Right lung (tissue), 10 donors: ENCODE measurements at places on chromosomes 12 and 14.

DNA sequence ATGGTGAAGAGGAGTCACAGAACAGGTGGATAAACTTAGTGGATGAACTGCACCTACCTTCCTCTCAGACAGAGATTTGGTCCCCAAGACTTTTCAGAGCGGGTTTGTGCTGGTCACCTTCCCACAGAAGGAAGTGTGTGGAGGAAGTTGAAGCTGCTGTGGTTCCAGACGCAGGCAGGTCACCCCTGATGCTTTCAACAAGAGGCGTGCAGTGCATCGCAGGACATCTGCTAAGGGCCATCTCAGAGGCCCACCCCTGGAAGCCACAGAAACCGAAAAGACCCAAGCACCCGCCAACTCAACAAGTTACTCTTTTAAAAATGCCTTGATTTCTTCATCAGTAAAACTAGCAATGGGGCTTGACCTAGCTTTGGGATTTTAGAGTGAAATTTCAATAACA, 1.0 kb upstream of the GPX2 start:
- DNase-seq = no peak

DNA sequence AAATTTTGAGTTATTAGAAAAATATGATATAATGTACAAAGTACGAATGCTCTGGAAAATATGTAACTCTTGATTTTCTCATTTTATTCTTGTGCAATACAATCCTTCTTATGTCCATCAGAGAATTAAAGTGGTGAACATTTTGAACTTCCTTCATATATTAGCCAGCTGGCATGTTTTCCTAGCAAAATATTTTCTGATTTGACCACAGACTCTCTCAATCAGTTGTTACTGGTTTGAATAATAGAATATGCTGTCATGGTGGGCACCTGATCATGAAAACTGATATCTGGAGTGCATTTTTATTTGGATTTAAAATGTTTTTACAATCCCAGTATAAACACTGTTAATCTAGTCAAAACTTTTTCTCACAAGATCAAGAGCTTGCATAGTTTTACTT, 24.2 kb downstream of the PARPBP start:
- no peak for DNase-seq

DNA sequence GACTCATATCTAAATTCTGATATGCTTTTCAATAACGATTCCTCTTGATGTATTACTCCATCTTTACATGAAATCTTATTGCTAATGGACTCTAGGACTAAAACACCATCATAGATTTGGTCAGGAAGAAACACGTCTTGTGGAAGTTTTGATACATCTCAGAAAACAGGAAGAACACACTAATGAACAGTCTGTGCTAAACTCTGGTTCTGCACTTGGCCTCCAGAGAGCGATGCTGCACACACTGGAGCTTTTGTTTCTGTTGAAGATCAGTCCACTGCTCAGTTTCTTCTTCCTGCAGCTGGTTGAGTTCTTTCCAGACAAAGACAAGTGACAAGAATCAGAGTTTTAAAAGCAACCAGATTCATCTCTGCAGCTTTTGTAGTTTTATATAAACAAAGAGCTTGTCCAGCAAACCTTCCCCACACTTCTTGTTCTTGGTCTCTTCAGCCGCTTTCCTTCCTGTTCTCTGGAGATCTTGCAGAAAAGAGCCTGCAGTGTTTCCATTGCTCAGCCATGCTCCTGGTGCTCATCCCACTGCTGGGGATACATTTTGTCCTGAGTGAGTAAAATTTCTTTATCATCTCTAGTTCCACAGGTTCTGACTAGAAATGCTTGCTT, 229.1 kb upstream of the OR4E1 start:
- DNase-seq = no peak

GRCh38 chr14:105745433-105746123, 219.2 kb downstream of the TMEM121 start:
- no peak for DNase-seq

- no peak for DNase-seq
Measured at GRCh38 chr12:119171291-119171690, 7.4 kb upstream of the HSPB8 start.

- DNase-seq = peak; percentile 84
Measured at GRCh38 chr12:56020423-56021184, at the start of gene IKZF4. TSS of gene IKZF4 (plus strand) at chr12:56021043. CDS start at chr12:56021494, 451 bp downstream.
